ENCODE measurements at places on chromosomes 11 and 22.

- DNase-seq: no peak
Measured at GRCh38 chr22:47071078-47071806, 308.8 kb downstream of the TBC1D22A start.

GRCh38 chr11:1105183-1105565 is 30.5 kb downstream of the MUC2 start:
- DNase-seq: no peak

DNA sequence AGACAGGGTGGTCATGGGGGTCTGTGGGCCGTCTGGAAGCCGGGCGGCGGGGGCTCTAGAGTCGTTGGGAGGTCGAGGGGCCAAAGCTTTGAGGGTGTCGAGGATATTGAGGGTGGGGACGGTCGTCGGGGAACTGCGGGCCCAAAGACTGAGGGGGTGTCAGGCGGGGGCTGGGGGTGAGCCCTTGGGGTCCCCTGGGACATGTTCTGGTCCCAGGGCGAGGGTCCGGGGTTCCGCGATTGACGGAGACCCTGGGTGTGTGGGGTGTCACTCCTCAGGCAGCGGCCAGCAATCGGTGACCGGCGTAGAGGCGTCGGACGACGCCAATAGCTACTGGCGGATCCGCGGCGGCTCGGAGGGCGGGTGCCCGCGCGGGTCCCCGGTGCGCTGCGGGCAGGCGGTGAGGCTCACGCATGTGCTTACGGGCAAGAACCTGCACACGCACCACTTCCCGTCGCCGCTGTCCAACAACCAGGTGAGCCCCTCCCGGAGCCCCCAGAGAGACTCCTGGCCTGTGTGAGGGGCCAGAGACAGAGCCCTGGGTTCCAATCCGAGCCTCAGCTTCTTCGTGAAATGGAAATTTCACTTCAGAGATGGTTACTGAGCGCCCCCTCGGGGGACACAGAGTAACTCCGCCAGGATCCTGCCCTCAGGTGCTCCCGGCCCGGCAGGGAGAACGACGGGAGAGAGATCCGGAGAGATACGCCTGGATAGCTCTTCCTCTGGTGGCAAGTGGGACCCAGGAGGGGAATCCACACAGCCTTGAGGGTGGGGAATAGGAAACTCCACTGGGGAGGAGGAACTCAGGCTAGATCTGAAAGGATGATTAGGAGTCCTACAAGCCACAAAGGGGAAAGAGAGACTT is 714 bp downstream of the SDF2L1 start:
- DNase-seq: no peak

DNA sequence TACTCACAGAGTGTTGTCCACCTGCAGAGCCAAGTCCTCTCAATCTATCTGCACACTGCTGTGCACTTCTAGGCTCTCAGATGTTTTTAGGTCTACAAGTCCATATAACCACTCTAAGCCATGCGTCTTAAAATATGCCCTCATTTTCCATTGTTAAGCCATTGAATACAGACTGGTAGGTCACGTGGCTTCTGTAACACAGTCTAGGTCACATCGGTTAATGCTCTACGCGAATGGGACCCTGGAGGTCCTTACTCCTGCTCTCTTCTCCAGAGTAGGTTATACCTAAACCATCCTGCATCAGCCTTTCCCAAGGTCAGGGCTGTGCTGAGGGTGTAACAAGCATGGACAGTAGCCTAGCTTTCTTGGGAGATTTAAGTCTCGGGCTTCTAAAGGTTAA is 819 bp downstream of the JAML start:
- DNase-seq: no peak

DNA sequence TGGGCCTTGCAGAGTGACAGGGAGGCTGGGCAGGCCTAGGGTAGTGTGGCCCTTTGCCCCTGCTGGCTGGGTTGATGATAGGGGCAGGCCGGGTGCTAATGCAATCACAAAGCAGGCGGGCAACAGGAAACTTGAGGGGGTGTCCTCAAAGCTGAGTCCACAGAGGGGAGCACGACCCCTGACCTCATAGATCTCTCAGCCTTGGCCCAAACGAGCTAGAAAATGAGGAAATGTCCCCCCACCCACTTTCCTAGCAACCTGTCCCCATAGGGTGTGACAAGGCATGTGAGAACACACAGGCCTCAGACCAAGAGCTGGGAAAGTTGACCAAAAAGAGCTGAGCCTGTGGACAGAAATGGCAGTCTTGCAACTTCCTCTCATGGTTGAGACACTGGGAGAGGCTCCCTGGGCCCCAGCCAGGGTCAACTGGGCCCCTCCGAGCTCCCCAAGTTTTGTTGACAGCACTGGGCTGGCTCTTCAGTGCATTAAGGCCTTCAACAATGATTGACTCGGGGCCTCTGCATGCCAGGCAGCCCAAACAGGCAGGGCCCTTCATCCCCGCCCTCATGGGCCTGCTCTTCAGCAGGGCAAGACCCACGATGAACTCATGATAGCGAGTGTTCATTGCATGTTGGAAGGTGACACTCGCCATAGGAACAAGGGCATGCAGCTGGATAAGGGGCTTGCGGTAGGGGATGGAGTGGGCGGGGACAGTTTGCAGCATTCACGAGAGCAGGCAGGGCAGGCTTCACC is 9.8 kb upstream of the SPI1 start:
- no peak for DNase-seq

- DNase-seq: no peak
Measured at GRCh38 chr11:125129316-125129993, 18.0 kb upstream of the TMEM218 start.

GRCh38 chr11:2363577-2364370 is 13.3 kb upstream of the CD81 start:
- no peak for DNase-seq

- DNase-seq: no peak
Measured at GRCh38 chr11:133525976-133526375, 6.3 kb downstream of the OPCML start.

DNA sequence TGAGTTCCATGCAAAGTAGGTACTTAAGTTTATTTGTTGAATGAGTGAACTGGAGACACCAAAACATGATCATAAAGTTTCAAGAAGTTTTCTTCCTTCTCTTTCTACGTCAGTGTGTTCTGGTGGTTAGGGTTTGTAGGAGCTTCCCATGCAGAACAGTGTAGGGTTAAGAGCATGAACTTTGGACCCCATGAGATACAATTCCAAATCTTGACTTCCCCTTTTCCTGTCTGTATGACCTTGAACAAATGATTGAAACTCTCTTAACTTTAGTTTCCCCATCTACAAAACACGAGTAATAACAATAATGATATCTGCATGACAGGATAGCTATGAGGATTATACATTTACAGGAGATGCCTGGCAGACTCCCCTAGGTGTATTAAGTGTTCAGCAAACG is 41.0 kb upstream of the TENM4 start:
- DNase-seq: no peak

DNA sequence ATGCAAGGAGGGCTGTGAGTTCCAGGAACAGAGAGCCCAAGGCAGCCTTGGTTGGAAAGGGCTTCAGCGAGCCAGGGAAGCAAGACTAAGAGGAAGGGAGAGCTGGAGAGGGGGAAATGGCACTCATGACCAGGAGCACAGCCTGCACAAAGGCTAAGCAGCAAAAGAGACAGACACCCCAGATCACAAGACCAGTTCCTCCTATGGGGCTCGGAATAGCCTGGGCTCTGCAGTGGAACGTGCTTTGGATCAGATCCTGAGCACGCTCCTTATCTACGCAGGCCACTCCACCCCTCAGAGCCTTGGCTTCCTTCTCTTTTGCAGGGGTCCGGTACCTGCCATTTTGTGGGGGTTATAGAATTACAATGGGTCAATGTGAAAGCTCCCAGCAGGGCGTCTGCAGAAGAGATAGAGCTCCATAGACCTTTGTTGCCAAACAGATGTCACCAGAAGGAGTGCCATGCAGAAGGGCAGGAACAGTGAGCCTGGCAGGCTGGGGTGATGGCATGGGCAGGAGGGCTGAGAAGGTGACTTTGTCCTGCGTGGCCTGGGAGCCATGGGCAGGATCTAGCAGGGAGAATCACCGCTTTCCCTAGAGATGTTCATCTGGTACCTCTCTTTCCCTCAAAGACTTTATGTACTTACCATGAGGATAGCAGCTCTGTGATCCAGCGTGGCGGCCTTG is 33.8 kb downstream of the ZC3H7B start:
- DNase-seq: no peak

GRCh38 chr11:35274909-35275785 is 136.2 kb downstream of the CD44 start:
- DNase-seq: no peak

DNA sequence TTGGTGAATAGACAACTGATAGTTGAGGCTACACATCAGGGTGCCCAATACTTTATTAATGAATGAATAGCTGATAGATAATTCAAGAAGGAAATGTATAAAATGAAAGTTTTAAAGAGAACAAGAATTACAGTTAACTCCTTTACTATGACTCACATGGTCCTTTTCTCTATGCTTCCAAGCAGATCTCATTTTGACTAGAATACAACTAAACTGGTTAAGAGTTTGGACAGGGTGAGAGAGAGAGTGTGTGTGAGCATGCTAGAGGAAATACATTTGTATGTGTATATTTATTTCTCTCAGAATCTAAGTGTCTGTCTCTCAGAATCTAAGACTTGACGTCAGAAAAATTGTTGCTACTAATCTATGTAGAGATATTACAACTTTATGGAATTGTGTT is 66.7 kb downstream of the SIK2 start:
- no peak for DNase-seq

DNA sequence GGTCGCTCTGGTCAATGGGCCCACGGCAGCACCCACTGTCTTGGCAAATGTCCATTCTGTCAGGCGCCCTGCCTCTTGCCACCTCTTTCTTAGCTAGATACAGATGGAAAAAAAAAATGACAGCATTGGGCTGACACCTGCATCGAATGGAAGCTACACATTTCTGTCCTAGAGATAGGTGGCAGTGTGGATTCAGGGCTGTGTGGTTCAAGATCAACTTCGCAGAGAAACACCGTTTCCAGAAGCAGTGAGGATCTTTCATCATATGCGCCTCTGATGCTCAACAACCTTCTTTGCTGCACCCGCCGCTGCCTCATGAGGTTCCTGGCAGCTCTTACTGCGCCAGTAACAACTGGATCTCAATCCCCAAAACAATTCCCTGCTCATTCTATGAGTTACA is 236.3 kb downstream of the KIRREL3 start:
- no peak for DNase-seq

DNA sequence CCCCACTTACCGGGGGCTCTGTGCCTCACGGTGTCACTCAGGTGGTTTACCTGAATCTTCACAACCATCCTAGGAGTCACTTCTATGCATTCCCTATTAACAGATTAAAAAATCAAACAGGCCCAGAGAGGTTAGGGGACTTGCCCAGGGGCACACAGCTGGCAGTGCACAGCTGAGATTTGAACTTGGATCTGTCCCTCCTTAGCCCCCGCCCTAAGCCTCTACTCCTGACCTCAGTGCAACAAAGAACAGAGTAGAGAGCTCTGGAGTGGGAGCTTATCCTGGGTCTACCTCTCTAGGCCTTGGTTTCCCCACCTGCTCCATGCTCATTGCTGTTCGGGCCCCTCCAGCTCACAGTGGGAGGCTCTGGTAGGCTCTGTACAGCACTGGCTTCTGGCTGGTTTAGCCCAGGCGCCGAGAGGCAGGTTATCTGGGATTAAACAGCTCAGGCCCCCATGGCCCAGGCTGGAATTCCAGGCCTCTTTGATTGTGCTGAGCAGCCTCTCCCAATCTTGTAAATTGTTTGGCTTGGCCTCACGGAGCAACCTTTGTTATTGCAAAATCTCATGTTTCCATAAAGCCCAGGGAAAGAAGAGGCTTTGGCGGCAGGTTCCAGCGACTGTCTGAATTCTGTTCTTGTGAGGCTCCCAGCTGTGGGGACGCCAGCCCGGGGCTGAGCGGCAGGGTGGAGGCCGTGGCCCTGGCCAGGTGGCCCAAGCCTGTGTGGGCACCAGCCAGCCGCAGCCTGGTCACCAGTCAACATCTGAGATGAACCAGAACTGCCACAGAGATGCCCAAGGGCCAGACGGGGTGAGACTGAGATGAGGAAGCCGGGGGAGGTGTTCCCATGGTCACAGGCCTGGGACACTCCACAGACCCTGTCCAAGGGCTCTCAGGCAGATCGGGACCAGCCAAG is 28.9 kb upstream of the SHISAL1 start:
- no peak for DNase-seq

GRCh38 chr11:113690619-113691569 is 15.2 kb downstream of the TMPRSS5 start:
- DNase-seq: no peak

DNA sequence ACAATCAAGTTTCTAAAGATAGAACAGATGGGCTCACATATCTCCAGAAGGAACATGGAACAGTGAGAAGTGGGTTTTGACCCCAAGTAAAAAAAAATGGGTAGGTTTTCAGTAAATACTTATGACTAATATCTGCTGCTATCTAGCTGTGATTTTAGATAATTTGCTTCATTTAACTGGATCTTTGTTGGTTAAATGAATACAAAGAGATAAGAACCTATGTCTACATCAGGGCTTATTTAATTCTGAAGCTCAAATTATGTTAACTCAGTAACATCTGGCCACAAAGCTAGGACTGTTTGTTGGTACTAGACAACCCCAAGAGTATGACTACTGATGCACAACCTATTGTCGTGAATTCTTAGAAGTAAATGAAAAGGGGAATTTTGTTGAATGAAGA is 144.4 kb upstream of the SESN3 start:
- no peak for DNase-seq

DNA sequence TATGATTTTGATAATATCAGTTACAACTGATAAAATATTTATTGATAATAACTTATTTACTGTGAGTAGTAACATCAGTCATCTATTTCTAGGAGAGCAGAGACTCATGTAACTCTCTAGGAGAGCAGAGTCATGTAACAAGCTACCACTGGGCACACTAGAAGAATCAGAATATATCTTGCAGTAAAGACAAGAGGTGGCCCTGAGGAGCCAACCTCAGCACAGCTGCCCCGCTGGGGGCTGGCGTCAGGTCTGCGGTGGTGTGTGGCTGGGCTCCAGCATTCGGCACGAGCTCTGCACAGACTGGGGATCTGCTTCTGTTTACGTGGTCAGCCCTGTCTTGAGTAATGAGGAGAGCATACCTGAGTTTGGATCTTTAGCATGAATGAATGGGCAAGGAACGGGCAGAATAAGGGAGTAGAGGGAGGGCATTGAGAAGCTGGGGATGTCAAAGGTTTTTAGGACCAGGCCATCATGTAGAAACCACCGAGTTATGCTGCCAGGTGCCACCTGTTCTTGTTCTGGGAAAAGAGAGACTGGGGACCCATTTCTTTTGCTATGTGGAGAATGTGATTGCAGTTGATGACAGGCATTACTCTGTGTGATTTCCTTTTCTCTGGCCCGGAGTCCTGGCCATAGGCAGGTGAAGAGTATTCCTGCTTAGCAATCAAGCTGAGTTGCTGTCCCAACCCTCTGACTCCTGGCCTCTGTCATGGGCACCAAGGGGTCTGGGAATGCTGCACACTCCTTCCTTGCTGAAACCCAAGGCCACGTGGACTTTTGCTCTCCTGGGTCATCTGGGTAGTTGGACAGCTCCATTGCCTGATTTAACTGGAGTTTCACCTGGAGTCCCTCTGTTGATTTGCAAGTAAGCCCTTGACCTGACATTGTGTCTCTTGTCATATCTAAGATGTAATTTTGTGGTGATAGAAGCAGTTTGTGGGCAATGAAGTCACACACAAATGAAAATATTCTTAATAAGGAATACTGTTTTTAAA is 50.9 kb upstream of the HEPHL1 start:
- DNase-seq: no peak
